ENCODE measurements at places on chromosomes 3 and 15.

GRCh38 chr3:194384569-194385001 is 14.5 kb downstream of the GP5 start:
- no peak for DNase-seq

DNA sequence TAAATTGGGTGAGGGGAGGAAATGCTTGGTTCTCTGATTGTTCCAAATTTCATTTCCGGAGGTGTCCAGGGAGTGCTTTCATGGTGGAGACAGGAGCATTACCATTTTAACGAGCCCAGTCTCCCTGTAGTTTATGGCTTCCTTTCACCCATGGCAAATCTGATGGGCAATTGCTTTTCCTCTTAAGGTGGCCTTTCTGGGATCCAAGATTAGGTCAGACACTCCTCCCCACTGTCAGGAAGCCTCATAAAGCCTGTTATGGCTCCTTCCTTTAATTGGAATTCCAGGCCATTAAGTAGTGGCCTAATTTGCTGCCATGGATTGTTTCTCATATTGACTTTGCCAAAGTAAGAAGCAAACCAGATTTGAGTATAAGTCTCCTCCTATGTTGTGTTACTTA is 157.8 kb downstream of the PDCD6IP start:
- no peak for DNase-seq

- no peak for DNase-seq
Measured at GRCh38 chr3:126993436-126993835, 10.5 kb downstream of the PLXNA1 start.

DNA sequence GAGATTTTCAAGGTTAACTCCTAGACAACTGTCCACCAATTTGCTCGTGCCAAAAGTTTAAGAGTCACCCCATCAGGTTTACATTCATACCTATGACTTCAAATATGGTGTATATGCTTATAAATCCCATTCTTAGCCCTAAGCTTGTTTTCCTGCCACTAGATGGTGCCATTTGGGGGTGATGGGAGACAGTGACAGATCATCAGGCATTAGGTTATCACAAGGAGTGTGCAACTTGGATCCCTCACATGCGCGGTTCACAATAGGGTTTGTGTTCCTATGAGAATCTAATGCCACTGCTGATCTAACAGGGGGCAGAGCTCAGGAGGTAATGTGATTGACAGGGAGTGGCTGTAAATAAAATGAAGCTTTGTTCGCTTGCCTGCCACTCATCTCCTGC is 182.7 kb downstream of the CNTN6 start:
- no peak for DNase-seq

DNA sequence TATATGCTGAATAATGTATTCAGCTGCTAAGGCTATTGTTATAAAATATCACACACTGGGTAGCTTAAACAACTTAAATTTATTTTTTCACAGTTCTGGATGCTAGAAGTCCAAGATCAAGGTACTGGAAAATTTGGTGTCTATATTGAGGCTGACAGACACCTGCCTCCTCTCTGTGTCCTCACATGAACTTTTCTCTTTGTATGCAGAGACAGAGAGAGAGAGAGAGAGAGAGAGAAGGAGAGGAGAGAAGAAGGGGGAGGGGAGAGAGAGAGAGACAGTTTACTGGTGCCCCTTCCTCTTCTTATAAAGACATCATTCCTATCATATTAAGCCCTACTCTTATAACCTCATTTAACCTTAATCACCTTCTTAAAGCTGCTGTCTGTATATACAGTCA is 320.1 kb upstream of the THBS1 start:
- DNase-seq, result no peak

DNA sequence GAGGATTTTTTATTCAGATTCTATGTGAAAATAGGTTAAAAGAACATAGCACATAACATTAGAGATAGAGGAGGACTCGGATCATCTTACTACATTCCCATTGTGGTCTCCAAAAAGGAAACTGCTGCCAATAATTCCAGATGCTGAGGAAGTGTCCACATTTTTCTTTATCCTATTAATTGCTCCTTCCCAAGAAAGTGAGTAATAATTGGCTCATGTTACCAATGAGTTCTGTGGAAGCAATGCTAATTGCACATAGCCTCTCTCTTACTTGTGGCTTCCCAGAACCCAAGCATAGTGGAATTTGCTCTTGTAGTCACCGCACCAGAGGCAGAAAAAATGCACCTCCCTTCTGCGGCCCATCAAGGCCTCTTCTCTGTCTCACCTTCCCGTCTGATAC is 208.4 kb downstream of the PLOD2 start:
- DNase-seq, result peak; percentile 73

Measured in fibroblast of pulmonary artery (primary cell).